Heart left ventricle (tissue), 16 donors: ENCODE measurements at places on chromosomes 12 and 14. TPM values are rescaled to one million over a fixed set of nuclear protein-coding genes. Genes with fewer than 3 reads are reported as not detected.

The GRIN2B gene
- under 0.01 TPM for polyA plus RNA-seq

DNA sequence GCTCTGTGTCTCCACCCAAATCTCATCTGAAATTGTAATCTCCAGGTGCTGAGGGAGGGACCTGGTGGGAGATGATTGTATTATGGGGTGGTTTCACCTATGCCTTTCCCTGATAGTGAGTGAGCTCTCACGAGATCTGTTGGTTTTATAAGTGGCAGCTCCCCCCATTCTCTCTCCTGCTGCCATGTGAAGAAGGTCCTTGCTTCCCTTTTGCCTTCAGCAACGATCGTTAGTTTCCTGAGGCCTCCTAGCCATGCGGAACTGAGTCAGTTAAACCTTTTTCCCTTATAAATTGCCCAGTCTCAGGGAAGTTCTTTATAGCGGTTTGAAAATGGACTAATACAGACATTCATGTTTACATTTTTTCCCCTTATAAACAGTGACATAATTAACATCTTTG, 36.1 kb downstream of the PELI2 start:
- DNase-seq = no peak

GRCh38 chr12:121933522-121934308, 15.3 kb downstream of the CFAP251 start:
- no peak for DNase-seq

The GPR135 gene
- polyA plus RNA-seq = 0.98 TPM

DNA sequence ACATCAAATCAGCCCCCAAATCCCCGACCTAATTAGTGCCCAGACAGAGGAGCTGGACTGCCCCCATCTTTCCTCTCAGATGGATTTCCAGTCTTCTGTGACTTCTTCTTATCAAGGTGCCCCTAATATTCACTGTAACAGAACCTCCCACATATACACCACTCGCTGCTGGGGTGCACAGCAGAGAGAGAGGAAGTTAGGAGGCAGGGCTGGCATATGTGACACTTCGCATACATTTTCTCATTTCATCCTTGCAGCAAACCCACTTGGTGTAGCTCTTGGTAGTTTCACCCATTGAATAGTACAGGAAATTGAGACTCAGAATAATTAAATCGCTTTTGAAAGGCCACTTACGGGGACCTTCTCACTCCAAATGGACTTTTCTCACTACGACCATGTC, 56.5 kb upstream of the CCND2 start:
- no peak for DNase-seq

The PTGES3 gene
- 54.6 TPM for polyA plus RNA-seq

DNA sequence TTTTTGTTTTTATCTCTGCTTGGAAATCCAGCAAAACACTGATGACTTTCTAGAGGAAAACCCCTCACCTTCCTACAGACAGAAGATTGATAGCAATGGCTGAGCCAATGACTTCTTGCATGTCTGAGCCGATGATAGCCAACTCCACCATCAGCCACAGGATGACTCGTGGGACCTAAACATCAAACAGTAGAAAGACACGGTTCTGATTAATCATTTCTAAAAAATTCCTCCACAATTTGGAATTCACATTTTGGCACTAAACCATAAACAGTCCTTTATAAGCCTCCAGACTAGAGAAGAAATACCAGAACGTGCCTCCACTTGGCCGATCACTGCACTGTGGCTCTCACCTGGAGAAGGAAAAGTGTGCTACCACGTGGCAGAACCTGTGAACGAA, 25.9 kb downstream of the SLC11A2 start:
- DNase-seq = no peak

The KRT79 gene
- polyA plus RNA-seq = 0.24 TPM
